ENCODE measurements at places on chromosomes 3 and 15.

- no peak for DNase-seq
These were observed 733.2 kb downstream of the ROBO2 start for GRCh38 chr3:77773084-77773483.

GRCh38 chr3:64915778-64916177 lies 228.0 kb upstream of the ADAMTS9 start:
- DNase-seq = no peak

DNA sequence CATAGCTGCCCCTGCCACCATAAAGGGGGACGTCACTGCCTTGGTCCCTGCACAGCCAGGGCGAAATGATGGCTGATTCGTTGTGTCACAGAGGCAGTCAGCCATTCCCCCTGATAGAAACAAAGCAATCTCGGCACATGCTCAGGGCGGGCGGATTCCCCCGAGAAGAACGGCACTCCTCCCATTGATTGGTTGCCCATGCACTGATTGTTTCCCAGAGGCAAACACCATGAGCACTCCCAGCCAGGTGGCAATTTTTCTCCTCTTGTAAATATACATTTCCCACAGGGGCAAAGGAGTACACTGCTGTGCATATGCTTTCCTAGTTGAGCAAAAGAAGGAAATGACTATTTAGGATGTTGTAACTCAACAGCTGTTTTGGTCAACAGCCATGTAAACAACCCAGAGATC lies 56.5 kb downstream of the KY start:
- DNase-seq = no peak

DNA sequence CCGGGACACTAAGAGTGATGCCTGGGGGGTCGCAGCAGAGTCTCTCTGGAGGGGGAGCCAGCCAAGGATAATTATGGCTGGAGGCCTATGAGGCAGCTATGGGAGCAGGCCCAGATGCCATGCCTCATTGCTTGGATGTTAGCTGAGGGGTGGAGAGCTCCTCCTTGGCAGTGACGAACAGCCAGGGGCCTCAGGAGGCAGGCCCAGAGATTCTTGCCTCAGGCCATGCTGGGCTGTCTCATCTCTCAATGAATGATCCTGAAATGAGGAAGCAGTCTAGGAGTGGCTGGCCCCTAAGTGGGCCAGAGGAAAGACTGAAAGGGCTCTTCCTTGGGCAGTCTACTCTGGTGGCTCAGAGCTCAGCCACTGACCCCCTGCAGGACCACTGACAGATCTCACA lies 21.3 kb downstream of the KIF9 start:
- DNase-seq = no peak

DNA sequence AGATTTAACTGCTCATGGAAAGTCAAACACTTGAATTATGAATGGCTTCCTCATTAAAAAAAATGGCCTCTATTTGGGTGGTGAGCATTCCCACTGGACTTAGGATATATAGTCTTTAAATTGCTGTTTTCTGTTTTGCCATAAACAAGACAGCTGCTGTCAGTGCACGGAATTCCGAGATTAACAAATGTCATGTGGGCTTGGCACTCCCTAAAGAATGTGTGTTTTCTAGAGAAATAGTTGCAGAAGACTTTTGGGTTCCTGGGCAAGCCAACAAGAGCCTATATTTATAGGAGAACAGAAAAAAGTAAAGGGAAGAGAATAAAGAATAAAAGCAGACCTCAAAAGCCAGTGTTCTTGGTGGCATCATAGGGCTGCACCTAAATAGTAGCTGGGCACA lies 13.6 kb upstream of the TFG start:
- DNase-seq = no peak

- DNase-seq = no peak
These were observed 23.9 kb downstream of the SLC35A5 start for GRCh38 chr3:112585782-112586181.

Data from activated naive CD4-positive, alpha-beta T cell (primary cell).